Pulmonary artery endothelial cell (primary cell): ENCODE measurements at places on chromosomes 5 and 9.

GRCh38 chr5:159657771-159658170 lies 258.5 kb upstream of the ADRA1B start:
- no peak for DNase-seq

DNA sequence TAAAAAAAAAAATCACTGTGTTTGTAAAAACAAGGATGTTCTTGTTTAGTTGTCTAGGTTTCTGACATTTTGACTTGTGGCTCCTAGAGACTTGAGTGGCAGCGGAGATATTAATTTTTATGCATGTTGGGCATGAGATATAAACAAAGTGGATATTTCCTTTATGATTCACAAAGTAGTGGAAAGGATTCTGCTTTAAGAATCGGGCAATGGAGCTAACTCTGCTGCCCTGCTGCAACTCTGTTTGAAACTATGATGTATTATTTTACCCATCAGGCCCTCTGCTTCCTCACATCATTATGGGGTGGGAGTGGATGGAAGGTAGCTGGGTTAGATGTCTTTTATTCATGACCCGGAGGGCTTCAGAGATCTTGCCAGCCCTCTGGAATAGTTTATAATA lies 94.1 kb upstream of the CD180 start:
- DNase-seq = no peak

GRCh38 chr9:132169672-132170392 lies 8.0 kb downstream of the NTNG2 start:
- DNase-seq = no peak

- peak; percentile 90 for DNase-seq
Observed at GRCh38 chr9:127163409-127163808, 41.0 kb upstream of the ANGPTL2 start.

- no peak for DNase-seq
Observed at GRCh38 chr5:72488756-72489155, 18.5 kb downstream of the ZNF366 start.

- DNase-seq = no peak
Observed at GRCh38 chr5:142342128-142342981, 17.5 kb upstream of the SPRY4 start.
